ENCODE measurements at places on chromosomes 6 and 20. TPM values are rescaled to one million over a fixed set of nuclear protein-coding genes. Genes with fewer than 3 reads are reported as not detected.

The SRF gene
- 11.9 TPM for total RNA-seq

The CAGE1 gene
- total RNA-seq, result under 0.01 TPM

The SLC22A2 gene
- total RNA-seq, result 1.1 TPM

The ZKSCAN8 gene
- 28.2 TPM for total RNA-seq

The EPPIN gene
- total RNA-seq, result not detected

The PKHD1 gene
- under 0.01 TPM for total RNA-seq

The LY6G6D gene
- not detected for total RNA-seq

The NHLRC1 gene
- total RNA-seq, result 2.8 TPM

The CALHM4 gene
- total RNA-seq, result not detected

The ZNF165 gene
- 0.62 TPM for total RNA-seq

The PRR18 gene
- 0.47 TPM for total RNA-seq

The ANGPT4 gene
- not detected for total RNA-seq

The AVP gene
- not detected for total RNA-seq

The NKAIN2 gene
- total RNA-seq, result 130 TPM

The STMND1 gene
- not detected for total RNA-seq

The KCNK16 gene
- total RNA-seq, result not detected

The SASH1 gene
- 25.4 TPM for total RNA-seq

The PAK5 gene
- 55.7 TPM for total RNA-seq

The ZNF391 gene
- total RNA-seq, result 3.7 TPM

The SLC32A1 gene
- total RNA-seq, result 6.4 TPM

The RAD21L1 gene
- total RNA-seq, result not detected

The TPBG gene
- 2.2 TPM for total RNA-seq
